Liver (tissue), 10 donors: ENCODE measurements at places on chromosomes 16 and 17. TPM values are rescaled to one million over a fixed set of nuclear protein-coding genes. Genes with fewer than 3 reads are reported as not detected.

KIF18B gene
- total RNA-seq, result under 0.01 TPM

KRT33B gene
- not detected for total RNA-seq

GRCh38 chr16:66369055-66369592 lies 2.6 kb downstream of the CDH5 start:
- no peaks in the 10 kb centered on the region for H3K4me1 ChIP-seq
- no peaks in the 10 kb centered on the region for H3K36me3 ChIP-seq
- no peak for DNase-seq
- H3K27ac ChIP-seq, result peak overlapping the region; percentile 83

DNA sequence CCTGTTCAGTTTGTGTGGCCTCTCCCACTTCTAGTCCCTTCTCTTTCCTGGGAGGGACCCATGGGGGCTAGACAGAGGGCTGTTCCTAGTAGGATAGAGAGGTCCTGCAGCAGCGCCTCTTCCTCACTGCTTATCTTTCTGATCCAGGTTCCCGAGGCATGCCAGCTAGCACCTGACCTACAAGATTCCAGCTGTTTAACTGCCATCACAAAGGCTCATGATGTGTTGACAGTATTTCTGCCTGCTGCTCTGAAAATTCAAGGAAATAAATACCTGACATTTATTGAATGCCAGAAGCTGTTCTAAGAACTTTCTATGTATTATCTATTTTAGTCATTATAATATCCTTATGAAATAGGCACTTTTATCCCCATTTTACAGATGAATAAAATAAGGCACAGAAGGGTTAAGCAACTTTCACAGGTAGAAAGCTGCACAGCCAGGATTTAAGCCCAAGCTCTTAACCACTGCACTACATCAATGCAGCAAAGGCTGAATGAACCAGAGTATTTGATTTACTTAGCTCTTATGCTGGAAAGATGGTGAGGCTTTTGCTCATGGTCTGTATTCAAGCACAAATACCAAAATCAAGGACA lies 38.8 kb downstream of the HEATR6 start:
- H3K36me3 ChIP-seq, result peaks cover 13% of the 10 kb centered on the region
- no peak overlapping the region for H3K27ac ChIP-seq
- H3K4me3 ChIP-seq, result no peak overlapping the region
- no peak for DNase-seq

DNA sequence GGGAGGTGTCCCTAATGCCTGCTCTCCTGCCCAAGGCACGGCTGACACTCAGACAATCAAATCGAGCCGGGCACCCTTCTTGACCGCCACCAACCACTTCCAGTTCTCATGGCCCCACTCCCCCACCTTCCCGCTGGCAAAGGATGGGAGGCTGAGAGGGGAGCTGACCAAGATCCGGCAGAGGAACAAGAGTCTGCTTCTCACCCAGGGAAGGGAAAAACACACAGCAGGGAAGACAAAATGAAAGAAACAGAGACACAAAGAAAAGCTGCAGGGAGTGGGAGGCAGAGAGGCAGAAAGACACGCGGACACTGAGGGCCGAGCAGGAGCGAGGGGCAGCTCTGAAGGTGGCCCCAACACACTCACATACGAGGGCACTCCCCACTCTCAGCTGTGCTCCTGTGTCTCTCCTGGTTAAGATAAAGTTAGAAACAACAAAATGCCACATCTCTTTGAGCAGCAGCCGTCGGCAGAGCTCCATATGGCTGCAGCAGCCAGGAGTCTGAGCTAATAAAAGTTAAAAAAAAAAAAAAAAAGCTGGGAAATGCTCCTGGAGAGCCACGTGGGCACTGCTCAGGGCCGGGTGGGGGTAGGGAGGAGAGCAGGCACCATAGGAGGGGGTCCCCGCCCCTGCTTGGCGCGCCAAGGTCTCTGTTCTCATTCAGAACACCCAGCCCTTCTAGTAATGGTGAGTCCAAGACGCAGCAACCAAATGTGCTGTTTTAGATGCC lies 7.4 kb downstream of the LRRC75A start:
- H3K27me3 ChIP-seq, result no peaks in the 10 kb centered on the region
- DNase-seq, result no peak
- H3K4me1 ChIP-seq, result peaks cover 16% of the 10 kb centered on the region
- H3K36me3 ChIP-seq, result no peaks in the 10 kb centered on the region
- H3K27ac ChIP-seq, result no peak overlapping the region
- H3K4me3 ChIP-seq, result no peak overlapping the region

DNA sequence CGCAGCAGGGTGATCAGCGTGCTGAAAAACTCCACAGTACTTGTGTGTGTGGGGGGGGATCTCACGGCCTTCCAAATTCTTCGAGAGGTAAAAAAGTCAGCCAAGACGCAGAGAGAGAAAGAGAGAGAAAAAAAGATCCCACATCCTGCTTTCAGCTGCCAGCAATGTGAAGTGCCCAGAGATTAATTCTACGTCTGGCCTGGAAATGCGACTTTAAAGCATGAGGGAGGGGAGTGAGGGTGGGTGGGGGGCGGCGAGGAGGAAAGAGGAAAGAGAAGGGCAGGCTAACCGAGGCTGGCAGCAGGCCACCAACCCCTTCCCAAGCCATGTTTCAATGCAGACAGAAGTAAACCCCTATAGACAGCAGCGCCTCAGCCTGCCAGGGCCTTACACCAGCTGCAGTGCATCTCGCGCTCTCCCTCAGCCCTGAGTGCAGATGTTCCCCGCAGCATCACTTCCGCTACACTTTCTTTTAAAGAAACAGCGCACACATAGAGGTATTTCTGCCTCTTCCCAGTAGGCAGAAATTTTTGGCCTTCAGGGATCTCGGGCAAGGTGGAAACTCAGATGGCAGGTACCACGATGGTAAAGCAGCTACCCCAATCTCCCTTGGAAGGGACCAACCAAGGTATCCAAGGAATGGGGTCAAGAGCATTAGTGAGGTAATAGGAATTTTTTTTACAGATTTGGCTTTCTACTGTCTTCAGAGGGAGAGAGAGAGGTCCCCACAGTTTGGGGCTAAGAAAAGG lies 87.8 kb downstream of the SMG6 start:
- H3K27ac ChIP-seq, result peak overlapping the region; percentile 81
- no peak for DNase-seq
- no peaks in the 10 kb centered on the region for H3K36me3 ChIP-seq
- peaks cover 4% of the 10 kb centered on the region for H3K4me1 ChIP-seq
- no peak overlapping the region for H3K4me3 ChIP-seq

GRCh38 chr16:10646581-10647263 lies 48.0 kb downstream of the TEKT5 start:
- H3K4me1 ChIP-seq, result peaks cover 24% of the 10 kb centered on the region
- no peaks in the 10 kb centered on the region for H3K36me3 ChIP-seq
- H3K27me3 ChIP-seq, result no peaks in the 10 kb centered on the region
- peak overlapping the region; percentile 80 for H3K27ac ChIP-seq
- no peak for DNase-seq

DNA sequence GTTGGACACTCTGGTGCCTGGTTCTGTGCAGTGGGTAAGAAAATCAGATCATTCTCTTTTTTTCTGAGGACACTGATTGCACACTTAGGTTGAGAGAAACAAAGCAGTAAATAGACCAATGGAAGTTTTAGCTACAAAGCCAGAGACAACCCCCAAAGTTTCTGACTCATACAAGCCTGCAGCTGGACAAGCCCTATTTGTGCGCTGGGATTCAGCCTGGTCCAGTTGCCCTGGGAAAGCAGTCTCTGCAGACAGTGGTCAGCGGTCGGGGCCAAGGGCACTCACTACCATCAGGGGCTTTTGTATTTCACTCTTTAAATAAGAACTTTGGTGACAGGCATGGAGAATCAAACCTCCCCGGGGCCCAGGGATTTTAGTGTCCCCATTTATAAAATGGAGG lies 6.0 kb upstream of the RHBDL3 start:
- H3K4me3 ChIP-seq, result no peak overlapping the region
- DNase-seq, result no peak
- H3K4me1 ChIP-seq, result no peaks in the 10 kb centered on the region
- no peaks in the 10 kb centered on the region for H3K27me3 ChIP-seq
- no peak overlapping the region for H3K27ac ChIP-seq

DNA sequence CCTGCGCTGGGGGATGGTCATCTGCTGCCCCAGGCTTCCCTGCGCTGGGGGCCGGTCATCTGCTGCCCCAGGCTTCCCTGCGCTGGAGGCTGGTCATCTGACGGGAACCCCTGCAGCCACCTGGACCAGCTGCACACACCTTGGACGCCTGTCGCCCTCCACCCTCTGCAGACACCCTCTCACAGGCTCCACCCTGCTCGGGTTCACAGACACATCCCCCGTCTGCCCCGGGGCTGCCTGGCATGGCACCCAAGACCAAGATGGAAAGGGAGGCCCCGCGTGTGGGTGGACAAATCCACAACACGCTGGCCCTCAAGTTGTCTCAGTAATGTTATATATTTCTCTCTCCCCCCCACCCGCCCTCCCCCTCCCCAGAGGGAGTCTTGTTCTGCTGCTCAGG lies 89.6 kb downstream of the ANKRD11 start:
- no peak overlapping the region for H3K4me3 ChIP-seq
- peaks cover 23% of the 10 kb centered on the region for H3K4me1 ChIP-seq
- peaks cover 2% of the 10 kb centered on the region for H3K36me3 ChIP-seq
- DNase-seq, result no peak
- no peaks in the 10 kb centered on the region for H3K27me3 ChIP-seq
- H3K27ac ChIP-seq, result no peak overlapping the region

- no peak overlapping the region for H3K27ac ChIP-seq
- no peak for DNase-seq
- no peaks in the 10 kb centered on the region for H3K27me3 ChIP-seq
These were observed 52.6 kb downstream of the PITPNM3 start for GRCh38 chr17:6503641-6504195.

- no peaks in the 10 kb centered on the region for H3K36me3 ChIP-seq
- no peak for DNase-seq
- no peaks in the 10 kb centered on the region for H3K4me1 ChIP-seq
- no peaks in the 10 kb centered on the region for H3K27me3 ChIP-seq
- no peak overlapping the region for H3K27ac ChIP-seq
These were observed 11.9 kb downstream of the KCNJ12 start for GRCh38 chr17:21388066-21388465.
